ENCODE measurements at places on chromosomes 11 and 22.

- DNase-seq, result no peak
Measured at GRCh38 chr11:113549611-113550578, 74.7 kb upstream of the DRD2 start.

DNA sequence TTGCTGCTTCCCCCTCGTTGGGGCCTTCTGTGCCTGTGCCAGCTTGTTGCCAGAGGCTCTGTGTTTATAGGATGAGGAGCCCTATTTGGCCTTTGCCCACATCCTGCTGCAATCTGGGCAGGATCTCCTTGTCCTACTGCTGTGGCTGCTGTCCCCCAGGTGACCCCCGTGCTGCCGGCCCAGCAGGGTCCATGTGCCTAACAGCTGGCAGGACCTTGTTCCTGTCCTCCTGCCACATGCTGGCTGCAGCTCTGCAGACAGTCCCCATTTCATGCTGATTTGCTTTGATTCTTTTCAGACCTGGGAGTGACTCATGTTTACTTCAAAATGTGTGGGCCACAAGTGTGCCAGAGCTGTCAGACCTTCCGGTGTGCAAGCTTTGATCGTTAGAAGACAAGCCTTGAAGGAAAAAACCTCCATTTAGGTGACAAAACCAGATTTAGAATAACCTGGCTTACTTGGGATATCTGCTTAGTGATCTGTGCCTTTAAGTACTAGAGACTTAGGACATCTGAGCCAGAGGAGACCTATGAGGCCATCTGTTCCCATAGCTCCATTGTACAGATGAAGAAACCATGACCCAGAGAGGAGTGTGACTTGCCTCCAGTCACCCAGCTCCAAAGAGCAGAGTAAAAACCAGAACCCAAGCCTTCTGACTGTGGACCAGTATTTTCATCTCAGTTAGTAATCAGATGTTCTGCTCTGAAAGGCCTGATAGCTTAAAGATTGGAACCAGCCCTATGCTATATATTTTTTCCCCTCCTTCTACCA, 11.1 kb downstream of the NAV2 start:
- DNase-seq, result peak; percentile 34

GRCh38 chr11:1017269-1018005, 19.1 kb downstream of the MUC6 start:
- DNase-seq, result no peak

DNA sequence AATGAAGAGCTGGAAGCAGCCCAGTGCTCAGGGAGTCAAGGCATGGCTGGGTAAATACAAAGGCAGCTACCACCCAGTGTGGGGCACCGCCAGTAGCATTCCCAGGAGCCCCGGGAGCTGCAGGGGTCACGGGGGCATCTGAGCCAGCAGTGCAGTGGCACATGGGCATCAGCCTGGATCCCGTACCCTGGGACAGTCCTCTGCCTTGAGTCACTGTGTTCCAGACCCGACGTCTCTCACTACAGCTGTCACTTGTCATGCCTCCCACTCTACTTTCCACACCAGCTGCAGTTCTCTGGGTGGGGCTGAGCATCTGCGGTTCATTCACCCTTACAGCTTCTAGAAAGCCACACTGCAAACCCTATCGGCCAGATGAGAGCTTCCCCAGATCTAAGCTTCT, 29.6 kb downstream of the DHCR7 start:
- DNase-seq, result no peak

GRCh38 chr11:8863838-8864237, 47.2 kb upstream of the AKIP1 start:
- no peak for DNase-seq

GRCh38 chr22:29071261-29072045, 1.4 kb upstream of the KREMEN1 start:
- DNase-seq, result no peak

DNA sequence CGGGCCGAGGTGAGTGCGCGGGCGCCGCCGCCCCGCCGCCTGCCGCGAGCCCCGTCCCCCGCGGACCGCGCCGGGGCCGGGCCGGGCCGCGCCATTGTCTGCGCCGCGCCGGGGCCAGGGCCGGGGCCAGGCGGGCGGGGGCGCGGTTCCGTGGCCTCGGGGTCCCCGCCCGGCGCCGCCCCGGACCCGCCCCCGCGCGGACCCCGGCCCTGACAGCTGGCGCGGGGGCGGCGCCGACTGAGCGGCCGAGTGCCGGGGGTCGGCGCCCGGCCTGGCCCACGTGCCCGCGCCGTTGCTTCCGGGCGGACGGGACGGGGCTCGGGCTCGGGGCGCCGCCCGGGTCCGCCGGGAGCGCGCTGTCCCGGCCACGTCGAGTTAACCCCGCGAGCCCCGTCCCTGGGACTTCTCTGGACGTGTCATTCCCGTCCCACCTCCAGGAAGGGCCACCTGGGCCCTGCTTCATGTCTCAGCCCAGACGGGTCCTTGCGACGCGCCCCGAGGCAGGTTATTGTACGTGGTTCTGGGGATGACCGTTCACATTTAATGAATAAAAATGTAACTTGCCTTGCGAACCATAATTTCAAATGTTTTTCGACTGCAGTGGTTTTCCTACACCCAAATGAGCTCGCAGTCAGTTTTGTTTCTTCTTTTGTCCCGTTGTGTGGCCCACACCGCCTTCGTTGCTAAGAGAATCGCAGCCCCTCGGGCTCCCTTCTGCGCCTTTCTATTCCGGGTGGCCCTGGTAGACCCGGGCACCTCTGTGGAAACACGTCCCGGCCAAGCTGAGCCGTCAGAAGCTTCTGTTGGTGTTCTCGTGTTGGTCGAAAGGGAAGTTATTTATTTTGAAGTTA, 562 bp downstream of the ZBED4 start:
- no peak for DNase-seq

- no peak for DNase-seq
Measured at GRCh38 chr22:39498368-39498767, 3.7 kb upstream of the MIEF1 start.

GRCh38 chr22:49862496-49862776, 8.8 kb downstream of the ZBED4 start:
- DNase-seq, result no peak

GRCh38 chr11:119341222-119342022, 739 bp upstream of the C1QTNF5 start:
- no peak for DNase-seq

DNA sequence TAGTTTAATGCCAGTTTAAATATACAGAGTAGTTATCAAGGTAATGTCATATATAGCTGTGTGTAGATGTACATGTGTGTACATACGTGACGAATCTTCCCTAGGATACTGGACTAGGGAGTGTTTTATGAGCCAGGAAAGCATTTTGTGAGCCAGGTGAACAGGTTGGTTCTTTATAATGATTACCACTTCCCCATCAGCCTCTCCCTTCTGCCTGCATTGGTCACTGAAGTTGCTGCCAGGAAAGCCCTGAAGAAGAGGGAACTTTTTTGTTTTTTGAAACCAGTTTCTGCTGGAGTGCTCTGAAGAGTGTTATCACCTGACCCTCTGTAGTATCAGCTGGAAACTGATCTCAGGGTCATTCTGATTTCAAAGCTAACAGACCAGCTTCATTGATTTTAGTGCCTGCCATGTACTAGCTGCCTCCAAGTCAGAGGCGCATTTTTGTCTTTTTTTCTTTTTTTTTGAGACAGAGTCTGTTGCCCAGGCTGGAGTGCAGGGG, 14.2 kb upstream of the ST14 start:
- DNase-seq, result no peak

- DNase-seq, result no peak
Measured at GRCh38 chr11:113571531-113571930, 96.3 kb upstream of the DRD2 start.

GRCh38 chr11:64400102-64400501, 41.1 kb downstream of the RPS6KA4 start:
- DNase-seq, result no peak

DNA sequence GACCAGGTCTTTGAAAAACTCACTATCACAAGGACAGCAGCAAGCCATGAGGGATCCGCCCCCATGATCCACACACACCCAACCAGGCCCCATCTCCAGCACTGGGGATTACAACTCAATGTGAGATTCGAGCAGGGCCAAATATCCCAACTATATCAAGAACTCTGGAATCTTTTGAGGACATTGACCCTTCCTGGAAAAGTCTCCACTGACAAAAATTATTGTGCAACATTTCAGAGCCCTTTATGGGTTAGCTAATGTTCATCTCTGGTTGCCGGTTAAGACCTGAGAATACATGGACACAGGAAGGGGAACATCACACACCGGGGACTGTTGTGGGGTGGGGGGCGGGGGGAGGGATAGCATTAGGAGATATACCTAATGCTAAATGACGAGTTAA, 479.1 kb downstream of the NTM start:
- DNase-seq, result no peak

- DNase-seq, result no peak
Measured at GRCh38 chr22:26570864-26571525, 18.9 kb downstream of the TPST2 start.

DNA sequence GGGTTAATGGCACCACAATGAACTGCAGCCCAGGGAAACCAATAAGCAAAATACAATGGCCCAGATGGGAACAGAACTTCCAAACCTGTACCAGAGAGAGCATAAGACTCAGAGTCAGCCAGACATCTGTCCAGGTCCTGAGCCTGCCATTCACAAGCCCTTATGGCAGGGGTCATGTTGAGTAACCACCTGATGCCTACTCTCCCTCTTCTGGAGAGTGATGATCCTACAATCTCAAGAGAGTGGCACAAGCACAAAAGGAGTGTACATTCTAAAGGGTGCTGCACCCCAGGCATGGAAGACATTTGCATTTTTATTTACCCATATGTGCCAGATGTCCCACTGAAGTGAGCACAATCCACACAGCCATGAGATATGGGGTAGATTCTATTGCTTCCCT, 10.6 kb downstream of the TENM4 start:
- no peak for DNase-seq

- DNase-seq, result no peak
Measured at GRCh38 chr22:20615021-20615420, 107.6 kb downstream of the MED15 start.

- DNase-seq, result no peak
Measured at GRCh38 chr11:83069441-83070043, 2.2 kb downstream of the RAB30 start.

DNA sequence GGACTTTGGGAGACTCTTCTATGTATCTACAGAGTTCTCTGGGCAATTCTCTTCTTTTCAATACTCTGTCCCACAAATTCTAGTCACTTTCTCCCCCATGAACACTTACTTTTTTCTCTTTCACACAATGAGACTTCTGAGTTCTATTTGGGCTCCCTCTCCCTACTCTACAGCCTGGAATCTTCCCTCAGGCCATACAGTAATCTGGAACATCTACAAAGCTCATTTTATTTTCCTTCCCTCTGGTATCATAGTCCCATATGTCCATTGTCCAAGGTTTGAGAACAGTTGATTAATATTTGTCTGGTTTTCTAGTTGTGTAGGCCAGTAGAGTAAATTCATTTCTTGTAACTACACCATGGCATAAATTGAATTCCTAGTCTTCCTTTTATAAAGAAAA, 544.6 kb upstream of the RAG2 start:
- DNase-seq, result no peak

GRCh38 chr22:33022231-33022630, 36.0 kb downstream of the SYN3 start:
- no peak for DNase-seq

GRCh38 chr11:20963596-20963995, 294.2 kb downstream of the NELL1 start:
- DNase-seq, result no peak

DNA sequence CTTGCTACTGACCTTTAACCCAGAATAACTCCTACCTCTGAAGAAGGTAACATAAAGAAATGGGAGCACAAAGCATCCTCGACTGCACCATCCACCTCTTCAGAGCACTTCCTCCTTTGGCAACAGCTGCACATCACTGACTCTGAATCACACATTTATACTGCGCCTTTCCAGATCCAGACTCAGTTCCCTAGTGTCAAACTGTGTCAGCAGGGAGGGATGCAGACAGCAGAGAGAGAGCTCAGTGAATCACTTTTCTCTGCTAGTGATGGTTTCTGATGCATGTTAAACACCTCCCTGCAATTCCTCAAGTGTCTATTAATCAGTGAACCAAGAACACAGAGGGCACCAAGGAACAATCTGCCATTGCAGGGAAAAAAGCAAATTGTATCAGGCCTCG, 118.9 kb downstream of the PLEKHA7 start:
- DNase-seq, result no peak

- DNase-seq, result no peak
Measured at GRCh38 chr22:45251825-45252224, 11.1 kb upstream of the KIAA0930 start.

GRCh38 chr22:17115945-17116565, 5.1 kb downstream of the TMEM121B start:
- DNase-seq, result no peak

GRCh38 chr11:112298535-112298934, 37.9 kb upstream of the PLET1 start:
- DNase-seq, result no peak

GRCh38 chr22:36435516-36436415, 45.7 kb downstream of the TXN2 start:
- DNase-seq, result peak; percentile 76

DNA sequence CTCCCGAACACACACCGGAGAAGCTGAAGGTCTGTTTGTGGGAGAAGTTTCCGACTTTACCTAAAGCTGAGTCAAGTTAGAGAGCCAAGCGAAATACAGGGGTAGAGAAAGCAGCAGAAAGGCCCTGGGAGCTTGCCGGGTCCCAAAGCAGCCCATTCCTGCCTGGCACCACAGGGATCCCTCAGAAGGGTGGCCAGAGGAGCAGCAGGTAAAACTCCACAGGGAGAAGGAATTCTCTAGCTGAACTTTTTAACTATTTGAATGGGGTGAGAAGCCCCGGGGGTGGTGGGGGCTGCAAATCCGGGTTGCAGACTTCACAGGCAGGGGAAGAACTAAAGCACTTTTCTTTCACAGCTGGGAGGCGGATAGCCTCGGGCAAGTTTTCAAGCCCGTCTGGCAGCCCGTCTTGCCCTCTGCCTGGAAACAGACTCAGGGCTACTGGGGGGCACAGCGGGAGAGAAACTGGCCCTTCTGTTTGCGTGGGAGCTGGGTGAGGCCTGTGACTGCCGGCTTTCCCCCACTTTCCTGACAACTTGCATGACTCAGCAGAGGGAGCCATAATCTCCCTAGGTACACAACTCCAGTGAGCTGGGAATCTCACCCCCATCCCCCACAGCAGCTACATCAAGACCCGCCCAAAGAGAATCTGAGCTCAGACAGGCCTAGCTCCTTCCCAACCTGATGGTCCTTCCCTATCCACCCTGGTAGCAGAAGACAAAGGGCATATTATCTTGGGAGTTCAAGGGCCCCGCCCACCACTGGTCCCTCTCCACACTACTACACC, 311.0 kb downstream of the SBF2 start:
- DNase-seq, result no peak

DNA sequence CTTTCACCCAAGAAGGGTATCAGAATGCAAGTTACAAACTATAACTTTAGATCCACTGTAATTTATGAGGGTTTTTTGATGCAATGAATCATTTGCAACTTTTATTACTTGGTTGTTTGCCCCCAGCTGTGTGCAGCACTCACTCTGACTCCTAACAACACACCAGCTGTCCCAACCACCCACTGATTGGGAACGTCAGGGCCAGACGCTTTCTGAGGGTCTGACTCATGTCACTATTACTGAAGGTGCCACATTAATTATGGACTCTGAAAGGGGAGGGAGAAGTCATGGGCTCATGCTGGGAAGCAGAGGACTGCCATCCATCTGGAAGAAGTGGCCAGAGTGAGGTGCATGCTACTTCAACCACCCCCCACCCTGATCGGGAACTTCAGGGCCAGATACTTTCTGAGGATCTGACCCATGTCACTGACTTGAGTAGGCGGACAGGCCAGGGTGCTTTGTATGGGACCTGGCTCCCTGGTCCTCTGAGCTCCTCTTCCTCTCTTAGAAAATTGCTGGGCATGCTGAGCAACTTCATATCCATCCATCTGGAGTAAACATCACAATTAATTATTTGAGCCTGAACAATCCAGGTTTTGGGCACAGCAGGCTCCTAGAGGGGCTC, 44.9 kb upstream of the DRD2 start:
- no peak for DNase-seq

Measured in activated CD8-positive, alpha-beta memory T cell treated with anti-CD3 and anti-CD28 coated beads, Interleukin-2, amount 50 U/mL, for 4 hours (primary cell).